ENCODE measurements at places on chromosomes 5 and 9.

DNA sequence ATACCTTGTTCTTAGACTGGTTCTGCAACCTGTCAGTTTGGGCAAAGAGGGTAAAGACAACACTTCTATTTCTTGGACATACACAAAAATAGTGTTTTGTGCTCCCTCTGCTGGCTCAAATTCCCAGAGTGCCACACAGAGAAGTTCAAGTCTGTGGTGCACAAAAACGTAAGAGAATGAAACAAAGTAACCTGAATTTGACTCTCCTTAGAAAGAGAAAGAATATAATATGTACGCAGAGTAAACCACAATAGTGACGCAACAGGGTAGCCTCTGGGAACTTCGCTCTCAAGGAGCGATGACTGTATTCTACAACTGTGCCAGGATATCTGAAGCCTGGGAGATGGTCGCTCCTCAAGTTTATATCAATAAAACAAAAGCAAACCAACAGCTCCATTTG lies 18.5 kb downstream of the DDX31 start:
- no peak for DNase-seq

GRCh38 chr5:69295088-69295754 lies 37.4 kb downstream of the CCDC125 start:
- DNase-seq: no peak

DNA sequence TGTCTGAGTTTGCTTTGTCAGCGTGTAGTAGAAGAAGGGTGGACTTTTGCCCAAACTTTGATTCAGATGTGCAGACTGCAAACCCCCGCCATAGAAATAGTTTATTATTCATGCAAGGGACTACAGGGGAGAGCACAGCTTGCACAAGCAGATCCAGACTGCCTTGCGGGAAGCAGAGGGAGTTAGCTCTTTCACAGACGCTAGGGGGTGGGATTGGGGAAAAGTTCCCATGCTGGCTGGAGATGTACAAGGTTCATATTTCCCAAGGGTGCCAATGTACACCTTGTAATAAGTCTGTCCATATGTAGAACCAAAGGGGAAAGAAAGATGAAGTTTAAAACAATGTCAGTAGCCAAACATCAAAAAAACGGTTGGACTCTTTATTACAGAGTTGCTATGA lies 749.7 kb upstream of the COX7C start:
- DNase-seq: no peak

DNA sequence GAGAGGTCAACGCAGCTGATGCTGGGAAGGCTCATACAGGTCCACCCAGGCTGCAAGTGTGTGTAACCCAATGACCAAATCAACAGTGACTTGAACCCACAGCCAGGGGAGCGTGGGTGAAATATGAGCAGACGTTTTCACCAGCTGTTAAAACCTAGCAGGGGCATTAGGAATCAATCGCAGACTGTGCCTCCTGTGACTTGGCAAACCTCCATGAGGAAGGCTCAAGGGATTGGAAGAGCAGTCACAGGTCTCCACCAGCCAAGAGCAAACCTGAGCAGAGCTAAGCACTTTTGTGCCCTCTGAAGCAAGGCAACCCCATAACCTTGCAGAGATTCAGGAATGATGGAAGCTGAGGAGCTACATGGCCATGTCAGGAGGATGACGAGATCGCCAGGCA lies 25.5 kb downstream of the INSYN2B start:
- DNase-seq: no peak

- DNase-seq: no peak
These were observed 453 bp upstream of the DOK3 start for GRCh38 chr5:177509991-177510566.

- no peak for DNase-seq
These were observed 110.8 kb downstream of the FBXL17 start for GRCh38 chr5:108271127-108271526.

- DNase-seq: no peak
These were observed 80.7 kb downstream of the GRIA1 start for GRCh38 chr5:153571162-153571561.

DNA sequence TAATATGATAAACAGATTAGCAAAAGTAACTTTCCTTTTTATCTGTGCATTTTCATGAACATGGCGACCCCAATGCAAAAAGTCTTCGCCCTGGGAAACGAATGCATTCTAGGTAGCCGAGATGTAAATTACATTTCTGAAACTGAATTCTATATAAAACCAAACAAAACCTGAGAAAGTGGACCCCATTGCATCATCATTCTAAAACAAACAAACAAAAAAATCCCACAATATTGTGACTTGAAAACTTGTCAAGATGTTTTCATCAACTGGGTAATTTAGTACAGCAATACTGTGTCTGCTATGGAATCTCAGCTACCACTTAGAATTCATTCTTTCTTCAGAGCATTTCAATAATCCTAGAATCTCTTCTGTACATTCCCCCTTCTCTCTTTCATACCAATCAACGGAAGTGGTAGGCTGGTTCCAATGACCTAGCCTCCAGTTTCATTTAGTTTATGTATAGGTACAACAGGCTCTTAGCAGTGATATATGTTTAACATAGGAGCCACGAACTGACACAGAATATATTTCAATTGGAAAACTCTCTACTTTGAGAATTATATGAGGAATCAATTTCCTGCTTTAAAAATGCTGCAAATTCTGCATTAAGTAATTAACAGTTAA lies 85.6 kb downstream of the FBXW11 start:
- no peak for DNase-seq
